ENCODE measurements at places on chromosomes 4 and X.
A peak's percentile ranks its signal among the peaks of the same experiment; 100 is the strongest.

- no peak for DNase-seq
These were observed 33.2 kb downstream of the HMX1 start for GRCh38 chr4:8838296-8838960.

GRCh38 chr4:153451911-153452657 lies 14.1 kb upstream of the TMEM131L start:
- DNase-seq = no peak

GRCh38 chr4:85763202-85763601 lies 288.3 kb downstream of the ARHGAP24 start:
- no peak for DNase-seq

DNA sequence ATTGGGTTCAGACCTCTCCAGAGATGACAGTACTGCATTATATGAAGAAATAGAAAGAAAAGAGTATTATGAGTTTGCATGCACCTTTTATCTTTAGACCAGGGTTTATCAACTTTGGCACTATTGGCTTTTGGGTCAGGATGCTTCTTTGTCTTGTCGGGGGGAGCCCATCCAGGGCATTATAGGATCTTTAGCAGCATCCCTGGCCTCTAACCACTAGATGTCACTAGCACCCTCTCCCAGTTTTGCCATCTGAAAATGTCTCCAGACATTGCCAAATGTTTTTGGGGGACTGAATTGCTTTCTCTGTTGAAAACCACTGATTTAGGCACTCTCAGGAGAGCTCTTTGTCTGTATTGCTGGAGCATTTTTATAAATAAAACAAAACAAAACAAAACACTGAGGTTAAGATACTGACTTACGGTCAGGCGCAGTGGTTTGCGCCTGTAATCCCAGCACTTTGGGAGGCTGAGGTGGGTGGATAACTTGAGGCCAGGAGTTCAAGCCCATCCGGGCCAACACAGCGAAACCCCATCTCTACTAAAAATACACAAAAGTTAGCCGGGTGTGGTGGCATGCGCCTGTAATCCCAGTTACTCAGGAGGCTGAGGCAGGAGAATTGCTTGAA lies 23.6 kb downstream of the CA5B start:
- DNase-seq = no peak

GRCh38 chr4:144894573-144894972 lies 203.4 kb downstream of the ANAPC10 start:
- DNase-seq = no peak

- no peak for DNase-seq
These were observed 19.5 kb downstream of the NAT8L start for GRCh38 chr4:2078584-2078983.

GRCh38 chr4:76494871-76495590 lies 60.0 kb downstream of the SHROOM3 start:
- no peak for DNase-seq

DNA sequence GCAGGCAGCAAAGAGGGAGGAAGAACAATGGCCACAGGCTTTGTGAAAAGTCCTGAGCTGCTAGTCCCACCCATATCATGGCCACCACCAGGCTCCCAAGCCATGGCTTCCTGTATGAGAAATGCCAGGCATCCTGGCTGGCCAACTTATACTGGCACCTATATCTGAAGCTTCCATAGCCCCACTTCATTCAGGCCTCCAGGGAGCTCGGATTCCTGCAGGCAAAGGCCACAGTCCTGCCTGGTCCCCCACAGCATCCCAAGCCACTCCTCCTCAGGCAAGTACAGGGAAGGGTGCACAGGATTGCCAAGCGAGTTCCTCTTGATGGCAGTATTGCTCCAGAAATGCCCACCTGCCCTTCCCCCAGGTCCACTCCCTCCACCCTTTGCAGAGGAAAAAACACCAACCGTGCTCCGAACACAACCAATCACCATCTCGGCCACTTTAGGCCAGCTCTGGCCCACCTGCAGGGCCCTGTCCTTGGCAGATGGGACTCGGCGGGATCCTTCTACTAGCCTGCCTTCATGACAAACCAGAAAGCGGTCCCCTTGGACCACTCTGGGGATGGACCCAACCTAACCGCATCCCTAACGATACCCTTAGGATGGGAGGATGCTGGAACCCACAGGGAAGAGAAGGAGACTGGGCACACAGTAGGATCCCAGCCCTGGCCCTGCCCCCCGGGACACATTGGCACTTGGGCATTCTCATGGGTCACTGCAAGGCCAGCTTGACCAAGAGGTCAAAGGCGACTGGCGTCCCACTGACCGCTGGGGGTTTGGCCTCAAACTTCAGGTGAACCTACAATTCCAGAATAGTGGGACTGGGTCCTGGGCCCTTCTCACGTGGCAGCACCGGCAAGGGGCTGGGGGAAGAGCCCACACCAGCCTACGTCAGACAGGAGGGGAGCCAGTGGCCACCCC lies 220.4 kb upstream of the AGTR2 start:
- DNase-seq = no peak

- no peak for DNase-seq
These were observed 13.5 kb upstream of the PRPS2 start for GRCh38 chrX:12777670-12778069.

DNA sequence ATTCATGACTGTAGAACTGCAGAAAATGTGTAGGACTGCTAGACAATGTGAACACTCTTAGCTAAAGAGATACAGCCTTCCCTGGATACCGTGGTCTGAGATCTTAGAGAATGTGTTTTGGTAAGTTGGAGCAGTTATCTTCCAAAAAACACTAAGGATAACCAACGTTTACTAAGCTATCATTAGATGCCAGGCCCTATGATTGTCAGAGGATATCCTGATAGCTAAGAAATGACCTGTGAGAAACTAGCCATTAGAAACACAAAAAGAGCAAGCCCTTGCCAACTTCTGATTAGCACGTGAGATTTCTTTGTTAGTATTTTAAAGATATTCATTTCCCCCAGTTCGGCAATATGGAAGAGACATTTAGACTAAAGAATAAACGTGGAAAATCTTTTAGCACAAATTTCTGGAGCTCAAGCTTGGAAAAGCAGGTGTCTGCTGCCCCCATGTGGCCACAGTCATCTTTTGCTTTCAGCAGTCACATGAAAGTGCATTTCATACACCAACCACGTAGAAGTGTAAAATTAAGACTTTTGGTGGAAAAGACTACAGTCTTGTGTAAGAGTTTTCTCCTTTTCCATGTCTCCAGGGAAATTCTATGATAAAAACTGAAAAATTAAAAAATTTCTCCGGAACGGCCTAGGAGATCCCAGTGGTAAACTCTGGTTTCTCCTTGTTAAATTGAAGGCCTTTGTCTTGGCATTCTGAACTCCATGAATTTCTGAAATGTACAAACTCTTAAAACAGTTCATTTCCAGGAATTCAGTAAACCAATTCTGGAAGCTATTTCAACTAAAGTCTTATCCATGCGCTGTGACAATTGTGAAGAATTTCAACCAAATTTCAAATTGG lies 136.4 kb downstream of the ZNF674 start:
- peak; percentile 68 for DNase-seq

DNA sequence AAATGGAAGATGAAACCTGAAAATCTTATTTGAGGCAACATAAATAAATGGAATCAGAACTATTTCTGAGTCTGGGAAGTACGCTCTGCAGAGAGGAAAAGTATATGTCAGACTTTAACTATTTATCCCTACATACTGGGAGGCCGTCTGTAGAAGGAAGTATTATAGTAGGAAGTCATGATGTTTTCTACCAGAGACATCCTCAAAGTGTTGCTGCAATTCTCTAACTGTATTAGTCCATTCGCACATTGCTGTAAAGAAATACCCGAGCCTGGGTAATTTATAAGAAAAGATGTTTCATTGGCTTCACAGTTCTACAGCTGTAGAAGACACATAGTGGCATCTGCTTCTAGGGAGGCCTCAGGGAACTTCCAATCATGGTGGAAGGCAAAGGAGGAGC lies 88.7 kb upstream of the TBL1X start:
- DNase-seq = no peak

DNA sequence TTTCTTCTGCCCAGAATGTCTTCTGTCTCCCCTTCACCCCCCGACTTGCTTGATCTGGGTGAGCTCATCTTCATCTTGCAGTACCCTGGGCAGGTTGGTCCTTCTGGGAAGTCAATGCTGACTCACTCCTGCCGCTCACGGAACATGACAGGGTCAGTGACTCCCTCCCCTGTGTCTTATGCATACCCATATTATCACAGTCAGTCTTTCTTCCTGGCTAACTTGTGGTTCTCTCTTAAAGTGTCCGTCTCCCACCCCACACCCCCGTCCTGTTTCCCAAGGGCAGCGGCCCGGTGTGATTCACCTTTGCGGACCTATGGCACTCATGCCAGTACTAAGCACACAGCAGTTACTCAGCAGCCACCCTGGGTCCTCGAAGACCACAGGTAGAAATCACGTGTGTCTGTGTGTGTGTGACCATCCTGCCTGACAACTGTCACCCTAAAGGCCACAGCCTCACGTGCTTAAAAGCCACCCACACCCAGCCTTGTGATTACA lies 17.7 kb downstream of the IQSEC2 start:
- no peak for DNase-seq

- DNase-seq = no peak
These were observed 979 bp downstream of the EFNB1 start for GRCh38 chrX:68829582-68830418.

DNA sequence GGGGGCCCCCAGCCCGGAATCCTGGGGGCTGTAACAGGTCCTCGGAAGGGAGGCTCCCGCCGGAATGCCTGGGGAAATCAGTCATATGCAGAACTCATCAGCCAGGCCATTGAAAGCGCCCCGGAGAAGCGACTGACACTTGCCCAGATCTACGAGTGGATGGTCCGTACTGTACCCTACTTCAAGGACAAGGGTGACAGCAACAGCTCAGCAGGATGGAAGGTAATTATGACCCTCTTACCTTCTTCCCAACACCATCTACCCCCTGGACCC lies 1.0 kb downstream of the FOXO4 start:
- DNase-seq = no peak

- DNase-seq = no peak
These were observed 496.9 kb downstream of the RAB28 start for GRCh38 chr4:12987284-12987683.

DNA sequence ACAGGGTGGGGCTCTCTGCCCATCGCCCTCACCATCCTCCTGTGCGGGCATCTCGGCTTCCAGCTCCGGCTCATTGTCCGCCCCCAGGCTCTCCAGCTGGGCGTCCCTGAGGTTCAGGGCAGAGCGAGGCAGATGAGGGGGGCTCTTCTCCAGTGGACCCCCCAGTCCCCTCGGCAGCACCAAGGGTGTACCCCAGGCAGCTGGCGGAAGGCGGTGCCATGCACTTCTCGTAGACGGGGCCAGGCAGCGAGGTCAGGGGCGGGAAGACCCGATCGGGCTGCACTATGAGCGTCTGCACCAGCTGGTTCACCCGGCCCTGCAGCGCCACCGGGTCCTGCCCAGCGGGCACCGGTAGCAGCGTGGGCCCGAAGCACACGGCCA lies 5.5 kb downstream of the AVPR2 start:
- DNase-seq = no peak

Measured in stimulated activated CD4-positive, alpha-beta T cell treated with anti-CD3 and anti-CD28 coated beads, Interleukin-4, amount 100 ng/mL, for 48 hours (primary cell).